Cerebellum (tissue), 4 donors: ENCODE measurements at places on chromosomes 3 and 15.

DNA sequence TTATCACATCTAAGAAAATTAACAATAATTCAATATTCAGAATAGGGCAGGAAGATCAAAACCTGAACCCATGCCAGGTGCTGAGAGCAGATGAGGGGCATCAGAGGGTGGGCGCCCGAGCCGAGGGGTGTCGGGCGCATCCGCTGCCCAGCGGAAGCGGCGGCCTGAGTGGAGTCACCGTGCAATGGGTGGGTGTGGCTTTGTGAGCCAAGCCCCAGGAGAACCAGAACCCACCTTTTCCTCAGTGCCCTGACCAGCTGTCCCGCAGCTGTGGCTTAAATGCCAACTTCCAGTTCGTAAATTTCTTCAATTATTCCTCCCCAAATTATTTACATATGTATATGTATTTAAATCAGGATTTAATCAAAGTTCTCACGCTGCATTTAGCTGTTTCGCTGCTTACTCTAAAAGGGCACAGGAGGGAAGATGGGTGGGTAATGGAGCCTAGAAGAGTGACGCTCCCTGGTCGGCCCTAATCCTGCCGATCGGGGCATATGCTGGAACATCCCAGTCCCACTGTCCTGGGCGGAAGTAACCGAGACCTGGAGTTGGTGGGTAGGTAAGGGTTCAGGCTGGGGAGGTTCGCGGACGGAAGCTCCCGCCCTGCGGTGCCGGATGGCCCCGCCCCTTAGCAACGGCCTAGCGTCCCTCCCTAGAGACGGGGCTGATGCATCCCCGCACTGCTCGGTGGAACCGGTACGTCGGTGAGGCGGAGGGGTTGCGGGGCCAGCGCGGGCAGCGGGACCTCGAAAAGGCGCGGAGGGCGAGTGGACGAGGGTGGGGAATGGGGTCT, 1.3 kb downstream of the DNAH1 start:
- no peak for DNase-seq

DNA sequence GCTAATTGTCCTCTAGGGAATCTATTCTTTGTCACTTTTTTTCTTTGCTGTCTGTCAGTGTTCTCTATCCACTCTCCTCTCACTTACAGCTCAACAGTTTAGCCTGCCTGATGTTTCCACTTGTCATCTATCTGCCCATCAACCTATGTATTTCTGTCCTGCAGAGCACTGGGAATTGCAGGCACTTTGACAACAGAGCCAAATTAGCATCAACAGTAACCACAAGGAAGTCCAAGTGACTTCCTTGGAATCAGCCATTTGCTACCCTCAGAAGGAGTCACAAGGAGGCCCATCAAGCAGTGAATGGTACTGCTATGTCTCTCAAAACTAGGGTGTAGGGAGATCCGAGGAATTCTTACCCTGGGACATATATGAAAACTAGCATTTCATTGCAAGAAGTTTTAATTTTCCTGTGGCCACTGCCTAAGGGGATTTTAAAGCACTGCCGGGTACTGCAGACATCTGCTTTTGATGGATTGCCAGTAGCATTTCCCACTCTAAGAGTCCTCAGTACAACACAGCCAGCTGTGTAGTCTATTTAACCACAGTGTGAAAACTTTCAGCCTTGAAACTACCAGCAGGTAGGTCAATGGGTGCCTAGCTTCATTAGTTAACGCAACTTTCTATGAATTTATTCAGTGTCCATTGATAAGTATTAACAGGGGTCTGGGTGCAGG, 898.8 kb downstream of the NTRK3 start:
- no peak for DNase-seq

DNA sequence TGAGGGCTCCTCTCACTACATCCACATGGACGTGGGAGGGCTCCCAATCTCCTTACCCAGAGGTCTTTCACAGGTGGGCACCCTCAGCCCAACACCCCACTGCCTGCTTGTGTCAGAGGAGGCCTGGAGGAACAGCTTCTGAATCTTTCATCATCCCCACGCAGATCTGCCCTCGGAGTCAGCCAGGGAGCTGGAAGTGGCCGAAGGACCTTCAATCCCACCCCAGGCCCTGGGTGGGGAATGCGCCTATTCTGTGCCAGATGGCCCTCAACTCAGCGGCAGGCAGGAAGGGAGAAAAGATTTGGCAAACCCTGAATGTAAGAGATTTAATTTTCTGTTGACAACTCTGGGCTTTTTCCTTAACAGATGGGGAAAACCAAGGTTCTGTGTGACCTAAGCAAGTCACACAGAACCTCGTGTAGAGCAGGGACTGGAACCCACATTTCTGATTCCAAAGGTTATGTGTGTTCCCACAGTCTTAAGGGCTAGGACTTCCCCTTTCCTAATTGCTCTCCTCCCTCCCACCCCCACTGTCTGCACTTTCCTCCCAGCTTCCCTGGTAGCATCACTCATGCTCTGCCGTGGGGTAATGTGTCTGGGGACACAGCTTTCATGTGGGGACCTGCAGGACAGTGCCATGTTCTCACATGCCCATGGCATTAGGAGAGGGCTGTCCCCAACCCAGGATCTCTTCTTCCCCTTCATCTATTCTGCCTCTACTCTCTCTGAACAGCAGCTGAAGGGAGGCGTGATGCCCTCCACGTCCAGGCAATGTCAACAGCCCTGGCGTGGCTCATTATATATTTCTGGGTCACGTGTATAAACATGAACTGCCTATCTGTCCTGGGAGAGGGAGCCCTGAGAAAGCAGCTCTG, 98.1 kb downstream of the SEMA5B start:
- no peak for DNase-seq

DNA sequence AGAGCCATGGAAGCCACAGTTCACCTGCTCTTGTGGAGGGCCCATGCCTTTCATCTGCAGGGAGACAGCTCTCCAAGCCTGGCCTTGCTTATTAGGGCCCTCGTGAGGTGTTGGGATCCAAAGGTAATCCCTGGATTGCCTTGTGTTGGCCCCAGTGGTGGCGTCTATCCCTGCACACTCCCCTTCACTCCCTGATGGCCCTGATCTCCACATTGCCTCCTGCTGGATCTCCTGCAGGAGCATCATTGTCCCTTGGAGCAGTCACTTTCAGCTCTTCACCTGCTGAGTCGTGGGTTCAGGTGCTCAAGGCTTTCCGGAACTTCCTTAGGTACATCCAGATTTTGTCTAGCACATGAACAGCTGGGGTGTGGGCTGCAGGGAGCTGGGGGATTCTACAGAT, 7.0 kb downstream of the PPCDC start:
- DNase-seq, result no peak

GRCh38 chr3:38606561-38606960, 42.9 kb downstream of the SCN5A start:
- DNase-seq, result no peak
